ENCODE measurements at places on chromosomes 7 and 10.

GRCh38 chr10:97780841-97781617 is 9.2 kb upstream of the SFRP5 start:
- DNase-seq: no peak

- no peak for DNase-seq
These were observed 68.6 kb downstream of the SRI start for GRCh38 chr7:88151119-88151790.

GRCh38 chr10:122561792-122562191 is 1.2 kb downstream of the DMBT1 start:
- no peak for DNase-seq

DNA sequence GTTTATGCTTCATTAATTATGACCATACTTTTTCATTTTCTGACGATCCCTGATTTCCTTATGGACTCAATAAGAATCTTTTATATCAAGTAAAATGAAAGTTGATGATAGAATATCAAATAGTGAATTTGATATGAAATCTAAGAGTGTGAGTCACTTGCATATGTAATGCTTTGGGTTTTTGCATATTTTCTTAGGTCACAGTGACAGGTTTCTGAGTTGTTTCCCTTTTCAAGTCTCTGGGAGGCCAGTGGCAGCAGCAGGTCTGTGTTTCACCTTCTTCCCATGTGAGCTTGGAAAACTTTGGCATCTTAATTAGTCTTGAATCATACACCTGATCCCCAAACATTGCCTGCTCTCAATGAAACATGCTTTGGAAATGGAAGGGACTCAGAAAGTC is 34.7 kb upstream of the GJD4 start:
- no peak for DNase-seq

GRCh38 chr7:101411508-101411874 is 48.8 kb downstream of the COL26A1 start:
- DNase-seq: no peak

DNA sequence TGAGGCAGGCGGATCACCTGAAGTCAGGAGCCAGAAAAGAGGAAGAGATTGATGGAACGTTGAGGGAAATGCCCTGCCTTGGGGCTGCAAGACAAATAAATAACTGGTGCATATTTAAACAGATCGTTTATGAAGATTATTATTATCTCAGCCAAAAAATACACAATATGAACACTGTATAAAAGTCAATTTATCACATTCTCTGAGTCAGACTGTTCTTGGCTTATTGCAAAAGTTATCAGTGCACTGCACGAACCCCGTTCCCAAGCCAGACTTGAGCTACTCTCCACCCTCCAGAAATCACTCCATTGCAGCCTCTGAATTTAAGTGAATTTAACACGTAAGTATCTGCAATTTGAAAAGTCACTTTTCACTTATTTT is 1.6 kb downstream of the DNMBP start:
- no peak for DNase-seq

GRCh38 chr7:44884621-44885393 is 523 bp downstream of the PURB start:
- no peak for DNase-seq

DNA sequence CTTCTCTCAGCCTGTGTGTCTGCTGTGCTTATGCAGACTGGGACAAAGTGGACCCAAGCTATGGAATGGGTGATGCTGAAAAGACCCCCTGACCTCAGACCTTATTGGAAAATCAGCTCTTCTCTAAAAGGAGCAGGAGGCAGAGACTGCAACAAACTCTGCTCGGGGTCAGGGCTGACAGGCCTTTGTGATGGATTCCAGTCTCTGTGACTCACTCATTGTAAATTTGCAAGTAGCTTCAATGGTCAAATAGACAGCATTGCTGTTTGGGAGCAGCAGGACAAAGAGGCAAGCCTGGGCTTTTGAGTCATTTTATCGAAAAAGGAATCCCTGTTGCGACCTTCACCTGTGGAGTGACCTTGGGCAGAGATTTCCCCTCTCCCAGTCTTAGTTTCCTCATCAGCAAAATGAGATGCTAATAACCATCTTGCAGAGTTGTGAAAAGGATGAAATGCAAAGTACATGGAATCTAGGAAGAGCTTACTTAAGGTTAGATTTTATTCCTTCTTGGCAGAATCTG is 26.1 kb upstream of the GPR26 start:
- no peak for DNase-seq

GRCh38 chr7:45570797-45571196 is 3.4 kb upstream of the ADCY1 start:
- DNase-seq: no peak

DNA sequence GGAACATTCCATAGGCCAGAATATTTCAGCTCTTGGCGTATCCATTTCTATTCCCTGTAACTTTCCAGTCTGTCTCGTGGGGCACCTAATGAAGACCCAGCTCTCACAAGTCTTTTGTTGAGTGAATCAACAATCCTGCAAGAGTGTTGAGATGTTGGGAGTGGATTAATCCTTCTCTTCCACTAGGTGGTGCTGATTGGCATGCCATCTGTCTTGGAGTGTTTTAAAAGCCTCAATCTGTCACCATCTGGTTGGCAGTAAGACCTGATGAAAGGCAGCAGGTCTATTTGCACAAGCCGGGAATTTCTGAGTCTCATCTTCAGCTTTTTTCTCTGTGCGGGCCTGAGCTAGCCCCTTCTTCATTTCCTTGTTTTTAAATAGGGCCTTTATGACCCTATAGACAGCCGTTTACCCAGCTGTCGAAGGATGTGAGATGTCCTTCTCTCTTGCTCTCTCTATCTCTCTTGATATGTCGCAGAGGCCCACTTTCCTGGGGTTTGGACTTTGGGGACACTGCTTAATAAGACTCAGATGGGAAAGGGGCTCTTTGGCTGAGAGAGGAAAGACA is 180.5 kb downstream of the ZNF365 start:
- peak; percentile 34 for DNase-seq

All from AG04449 (cell line).